ENCODE measurements at places on chromosomes 13 and 19.

GRCh38 chr19:42092350-42092749, 16.4 kb downstream of the ZNF574 start:
- peak; percentile 89 for DNase-seq

DNA sequence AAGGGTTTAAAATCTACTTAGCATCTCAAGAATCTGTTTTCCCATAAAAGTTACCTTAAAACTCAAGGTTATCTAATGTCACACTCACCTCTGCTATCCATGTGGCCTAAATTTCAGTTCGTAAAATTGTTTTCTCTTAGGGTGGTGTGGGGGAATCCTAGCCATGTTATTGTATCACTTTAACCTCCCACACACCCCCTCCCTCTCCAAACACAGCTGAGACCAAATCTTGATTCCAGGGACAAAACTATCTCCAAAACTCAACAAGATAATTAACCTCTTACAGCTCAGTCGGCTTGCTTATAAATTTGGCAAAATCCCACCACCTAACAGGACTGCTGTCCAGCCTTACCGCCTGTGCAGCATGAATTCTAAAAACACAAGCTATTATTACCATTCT, 3.8 kb downstream of the CARS2 start:
- no peak for DNase-seq

GRCh38 chr13:46663206-46664037, 110.5 kb downstream of the LRCH1 start:
- peak; percentile 32 for DNase-seq

- no peak for DNase-seq
Measured at GRCh38 chr13:30052120-30052519, 201.7 kb upstream of the UBL3 start.

DNA sequence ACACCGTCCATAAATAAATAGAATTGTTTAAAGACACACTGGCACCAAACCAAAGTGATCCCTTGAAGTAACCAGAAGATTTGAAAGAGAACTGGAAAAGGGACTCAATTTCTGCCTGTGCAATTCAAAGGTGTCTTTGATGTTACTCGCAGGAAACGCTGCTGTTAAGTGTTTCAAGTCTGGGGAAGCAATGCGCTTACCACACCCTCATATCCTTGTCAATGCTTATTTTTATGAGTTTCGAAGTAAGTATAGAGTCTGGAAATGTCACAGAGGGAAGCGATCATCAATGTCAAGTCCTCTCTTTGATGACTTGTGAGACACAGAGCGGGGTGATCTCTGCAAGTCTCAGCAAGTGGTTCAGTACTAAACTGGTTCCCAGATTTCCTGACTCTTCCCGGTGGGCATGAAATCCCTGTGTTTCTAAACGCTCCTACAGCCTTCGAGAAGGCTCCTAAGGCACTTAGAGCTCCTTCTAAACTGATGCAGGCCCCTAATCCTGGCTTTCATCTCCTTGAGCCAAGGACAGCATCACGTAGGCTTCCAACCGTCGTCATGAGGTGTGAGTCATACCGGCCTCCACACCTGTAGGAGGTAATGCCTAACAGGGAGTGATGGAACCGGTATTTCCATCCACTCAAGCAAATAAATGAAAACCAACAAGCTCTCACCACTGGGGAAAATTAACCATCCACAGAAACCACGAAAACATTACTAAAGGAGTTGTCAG, 22.8 kb downstream of the SYDE1 start:
- DNase-seq: no peak

DNA sequence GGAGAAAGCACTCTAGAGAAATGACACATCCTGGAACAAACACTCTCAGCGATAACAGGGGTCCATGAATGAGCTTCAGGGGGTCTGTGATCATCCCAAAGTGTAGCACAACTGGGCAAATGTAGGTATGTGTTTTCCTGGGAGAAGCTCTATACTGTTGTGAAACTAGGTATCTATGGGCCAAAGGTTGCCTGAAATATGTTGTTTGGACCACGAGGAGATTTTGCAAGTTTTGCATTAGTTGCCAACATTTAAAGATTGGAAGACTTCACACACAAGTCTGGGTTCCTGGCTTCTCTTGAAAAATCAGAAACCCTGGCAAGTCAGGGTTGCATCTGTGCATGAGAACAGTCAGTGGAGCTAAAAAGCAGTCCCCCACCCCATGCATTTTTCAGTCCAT, 26.7 kb upstream of the POU2F2 start:
- no peak for DNase-seq

- DNase-seq: no peak
Measured at GRCh38 chr19:2043961-2044708, 6.9 kb downstream of the MKNK2 start.

DNA sequence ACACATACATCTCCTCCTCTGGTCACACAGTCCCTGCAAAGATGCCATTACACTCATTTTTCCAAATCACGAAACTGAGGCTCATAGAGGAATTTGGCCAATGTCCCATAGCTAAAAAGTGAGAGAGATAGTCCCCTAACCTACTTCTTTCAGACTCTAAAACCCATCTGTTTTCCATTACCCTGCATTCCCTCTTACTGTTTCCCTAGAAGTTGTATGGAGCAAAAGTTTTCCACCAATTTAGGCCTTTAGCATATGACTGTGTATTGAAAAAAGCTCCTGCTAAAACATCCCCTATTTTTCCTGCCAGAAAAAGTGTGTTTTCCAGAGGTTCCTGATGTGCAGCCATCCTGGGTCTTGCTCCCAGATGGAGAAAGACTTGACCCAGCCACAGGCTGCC, 16.3 kb downstream of the SERP2 start:
- no peak for DNase-seq

GRCh38 chr19:17183858-17184321, 31.3 kb upstream of the USE1 start:
- DNase-seq: no peak

- DNase-seq: no peak
Measured at GRCh38 chr13:110653271-110653670, 37.9 kb downstream of the NAXD start.

GRCh38 chr13:104571161-104571892, 1505.1 kb upstream of the SLC10A2 start:
- no peak for DNase-seq

DNA sequence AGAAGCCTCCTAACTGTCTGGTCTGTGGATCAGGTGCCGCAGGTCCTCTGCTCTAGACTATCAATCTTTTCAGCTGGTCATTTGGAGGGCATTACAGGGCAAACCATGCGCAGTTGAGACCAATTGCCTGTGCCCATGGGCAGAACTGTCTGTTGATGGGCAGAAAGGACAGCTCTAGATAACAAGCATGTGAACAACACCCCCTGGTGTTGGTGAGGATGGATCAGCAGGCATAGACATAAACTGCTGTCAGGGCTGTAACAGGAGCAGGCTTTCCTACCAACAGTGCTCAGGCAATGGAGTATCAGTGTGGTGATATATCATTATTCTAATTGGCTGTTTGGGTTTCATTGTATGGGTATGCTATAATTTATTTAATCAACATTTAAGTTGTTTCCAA, 104.7 kb upstream of the KL start:
- DNase-seq: no peak

- no peak for DNase-seq
Measured at GRCh38 chr19:10920781-10921180, 7.7 kb downstream of the YIPF2 start.

DNA sequence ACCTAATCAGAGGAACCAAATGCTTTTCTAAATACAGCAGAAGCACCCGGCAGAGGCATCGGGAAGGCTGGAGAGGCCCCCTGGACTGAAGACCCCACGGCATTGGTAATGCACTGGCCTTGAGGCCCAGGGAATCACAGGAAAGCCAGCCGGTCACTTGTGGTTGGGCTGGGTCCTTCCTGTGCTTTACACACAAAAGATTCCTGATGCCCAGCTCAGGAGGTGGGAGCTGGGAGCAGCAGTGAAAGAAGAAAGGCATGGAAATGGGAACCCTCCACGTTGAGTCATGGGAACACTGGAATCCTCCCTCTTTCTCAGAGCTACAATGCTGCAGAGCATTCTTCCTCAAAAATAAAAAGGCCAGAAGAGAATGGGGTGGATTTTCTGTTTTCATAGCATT, 126.4 kb downstream of the TNFRSF19 start:
- no peak for DNase-seq

- DNase-seq: no peak
Measured at GRCh38 chr19:17949956-17950309, 17.0 kb upstream of the KCNN1 start.

DNA sequence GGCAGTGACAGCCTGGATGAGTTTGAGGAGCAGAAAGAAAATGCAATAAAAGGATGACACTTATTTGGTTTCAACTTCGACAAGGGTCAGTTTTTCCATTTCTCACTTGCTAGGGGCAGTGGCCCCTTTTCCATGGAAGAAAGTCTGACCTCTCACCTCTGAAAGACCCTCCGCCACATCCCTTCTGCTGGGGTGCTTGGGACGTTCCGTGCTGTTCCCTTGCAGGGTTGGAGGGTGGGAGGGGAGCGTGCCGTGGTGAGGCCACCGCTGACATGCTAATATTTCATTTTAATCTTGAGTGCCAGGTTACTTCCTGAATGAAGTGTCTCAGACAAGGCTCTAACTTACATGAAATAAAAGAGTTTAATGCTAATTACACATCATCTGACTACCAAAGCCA, 5.2 kb upstream of the ZNF536 start:
- no peak for DNase-seq

DNA sequence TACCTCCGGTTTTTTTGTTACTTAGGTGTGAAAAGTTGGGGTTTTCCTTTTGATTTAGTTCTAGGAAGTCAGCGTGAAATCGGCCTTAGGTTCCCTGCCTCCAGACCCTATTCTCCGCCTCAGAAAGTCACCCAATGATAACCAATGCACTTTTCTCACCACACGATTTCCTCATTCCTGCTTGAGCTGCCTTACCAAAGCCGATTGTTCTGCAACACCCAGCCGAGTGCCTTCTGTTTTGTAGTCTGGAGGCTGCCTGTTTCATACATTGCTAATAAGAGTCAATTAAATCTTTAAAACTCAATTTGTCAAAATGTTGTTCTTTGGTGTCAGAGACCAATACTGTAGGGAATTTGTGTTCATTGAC, 39.7 kb downstream of the GJA3 start:
- DNase-seq: no peak

DNA sequence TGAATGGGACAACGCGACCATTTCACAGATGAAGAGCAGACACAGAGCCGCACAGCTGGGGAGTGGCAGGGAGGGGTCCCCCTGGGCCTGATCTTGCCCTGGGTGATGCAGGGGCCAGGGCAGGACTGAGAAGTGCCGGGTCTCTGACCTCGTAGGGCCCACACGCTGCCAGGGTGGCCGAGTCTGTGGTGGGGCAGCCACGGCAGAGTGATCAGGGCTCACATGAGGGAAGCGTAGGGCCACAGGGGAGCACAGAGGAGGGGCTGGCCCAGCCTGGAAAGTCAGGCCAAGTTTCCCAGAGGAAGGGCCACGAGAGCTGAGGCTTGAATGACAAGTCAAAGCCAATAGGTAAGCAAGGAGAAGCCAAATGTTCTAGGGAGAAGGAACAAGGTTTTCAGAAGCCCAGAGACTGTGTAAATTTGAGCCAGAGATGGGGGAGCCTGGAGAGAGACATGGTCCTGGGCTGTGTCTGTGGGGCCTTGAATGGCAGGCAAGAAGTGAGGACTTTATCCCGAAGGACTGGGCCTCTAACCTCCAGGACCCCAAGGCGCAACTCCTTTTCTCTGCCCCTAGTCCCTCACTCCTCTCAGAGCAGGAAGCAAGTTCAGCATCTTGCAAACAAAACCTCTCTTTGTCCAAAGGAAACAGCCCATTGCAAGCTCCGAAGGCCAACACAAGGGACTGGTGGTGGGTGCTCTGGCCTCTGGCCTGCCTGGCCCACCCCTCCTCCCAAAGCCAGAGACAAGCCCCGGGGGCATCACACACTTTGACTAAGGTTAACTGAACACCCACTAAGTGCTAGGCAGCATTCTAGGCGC, 31.7 kb upstream of the FXYD3 start:
- DNase-seq: no peak

- no peak for DNase-seq
Measured at GRCh38 chr13:46983881-46984280, 87.0 kb upstream of the HTR2A start.

DNA sequence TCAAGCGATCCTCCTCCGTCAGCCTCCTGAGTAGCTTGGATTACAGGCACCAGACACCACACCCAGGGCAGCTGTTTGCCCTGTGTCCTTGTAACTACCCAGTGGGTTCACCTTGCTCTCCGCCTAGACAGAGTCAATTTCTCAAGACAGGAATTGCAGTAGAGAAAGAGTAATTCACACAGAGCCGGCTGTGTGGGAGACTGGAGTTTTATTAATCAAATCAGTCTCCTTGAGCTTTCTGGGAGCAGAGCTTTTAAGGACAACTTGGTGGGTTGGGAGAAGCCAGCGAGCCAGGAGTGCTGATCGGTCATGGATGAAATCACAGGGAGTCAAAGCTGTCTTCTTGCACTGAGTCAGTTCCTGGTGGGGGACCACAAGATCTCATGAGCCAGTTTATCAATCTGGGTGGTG, 20.6 kb upstream of the ADGRE1 start:
- DNase-seq: no peak

All from pulmonary artery endothelial cell (primary cell).